ENCODE measurements at places on chromosomes 2 and 18. TPM values are rescaled to one million over a fixed set of nuclear protein-coding genes. Genes with fewer than 3 reads are reported as not detected.

DNA sequence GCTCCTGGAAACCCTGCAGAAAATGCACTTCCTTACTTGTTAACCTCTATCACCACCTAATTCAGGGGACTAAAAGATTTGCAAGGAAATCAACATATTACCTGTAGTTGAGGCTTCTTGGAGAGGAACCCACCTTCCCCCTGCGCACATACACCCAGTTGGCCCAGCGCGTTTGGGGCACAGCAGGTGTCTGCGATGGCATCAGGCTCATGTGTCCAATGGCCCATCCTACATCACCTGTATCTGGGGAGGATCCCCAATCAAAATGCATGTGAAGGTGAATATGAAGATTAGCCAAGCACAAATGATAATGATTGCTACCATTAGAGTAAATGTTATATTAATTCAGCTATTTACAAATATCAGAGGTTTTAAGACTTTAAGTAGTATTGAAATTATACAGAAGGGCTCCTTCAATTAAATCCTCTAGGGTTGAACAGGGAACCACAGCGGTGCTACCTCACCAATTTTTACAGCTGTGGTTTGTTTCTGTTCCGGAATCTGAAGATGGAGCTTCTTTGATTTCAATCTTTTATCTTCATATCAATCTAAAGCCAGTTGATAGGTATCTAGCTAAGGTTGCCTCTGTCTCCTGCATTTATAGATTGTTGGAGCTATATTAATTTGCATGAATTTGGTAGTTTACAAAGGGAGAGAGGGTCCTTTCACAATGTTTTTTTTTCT, 486.0 kb downstream of the RNF144A start:
- H3K4me1 ChIP-seq, result peaks cover 9% of the 10 kb centered on the region
- H3K4me3 ChIP-seq, result no peak overlapping the region
- H3K27ac ChIP-seq, result no peak overlapping the region
- H3K27me3 ChIP-seq, result peaks cover 4% of the 10 kb centered on the region

DNA sequence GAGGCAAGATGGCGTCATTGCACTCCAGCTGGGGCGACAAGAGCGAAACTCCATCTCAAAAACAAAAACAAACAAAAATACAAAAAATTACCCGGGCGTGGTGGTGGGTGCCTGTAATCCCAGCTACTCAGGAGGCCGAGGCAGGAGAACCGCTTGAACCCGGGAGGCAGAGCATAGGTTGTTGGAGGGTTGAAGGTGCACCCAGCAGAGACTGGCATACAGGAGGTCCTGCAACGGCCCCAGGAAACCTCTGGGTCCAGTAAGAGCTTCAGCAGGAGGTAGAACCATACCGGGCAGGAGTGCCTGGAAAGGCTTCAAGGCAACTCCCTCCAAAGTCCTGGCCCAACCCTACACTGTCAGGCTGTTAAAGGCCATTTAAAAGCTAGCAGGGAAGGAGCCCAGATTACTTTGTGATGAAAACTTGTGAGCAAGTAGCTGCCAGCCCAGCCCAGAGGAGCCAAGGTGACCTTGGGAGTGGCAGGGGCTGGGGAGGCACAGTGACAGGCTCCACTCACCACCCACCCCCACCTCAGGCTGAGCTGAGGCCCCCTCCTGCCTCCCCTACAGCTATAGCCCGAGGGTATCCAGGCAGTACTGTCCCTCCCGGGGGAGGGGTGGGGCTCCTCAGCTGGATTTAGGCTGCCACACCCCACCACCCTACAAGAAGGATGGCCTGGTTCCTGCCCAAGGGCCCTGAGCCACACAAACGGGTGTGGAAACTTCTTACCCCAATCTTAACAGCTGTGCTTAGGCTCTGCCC, 28.1 kb downstream of the TFCP2L1 start:
- DNase-seq, result no peak
- no peaks in the 10 kb centered on the region for H3K27me3 ChIP-seq
- H3K4me3 ChIP-seq, result no peak overlapping the region
- no peaks in the 10 kb centered on the region for H3K4me1 ChIP-seq

RMND5A gene
- total RNA-seq, result 20.5 TPM

DNA sequence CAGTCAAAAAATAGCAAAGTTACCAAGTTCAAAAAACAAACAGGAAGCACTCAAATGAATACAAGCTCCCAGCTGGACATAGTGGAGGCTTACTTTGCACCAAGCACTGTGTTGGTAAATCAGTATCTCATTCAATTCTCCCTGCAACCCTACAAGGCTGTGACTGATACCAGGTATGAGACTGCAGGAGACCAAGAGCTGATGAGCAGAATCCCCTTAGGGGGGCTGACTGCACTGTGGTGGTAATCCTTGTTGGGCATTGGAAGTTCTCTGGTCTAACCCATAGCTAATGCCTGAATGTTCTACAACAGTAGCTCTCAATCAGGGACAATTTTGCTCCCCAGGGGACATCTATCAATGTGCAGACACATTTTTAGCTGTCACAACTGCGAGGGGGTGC, 26.0 kb downstream of the CDH2 start:
- no peak overlapping the region for H3K27ac ChIP-seq
- H3K4me3 ChIP-seq, result no peak overlapping the region
- no peaks in the 10 kb centered on the region for H3K27me3 ChIP-seq
- no peaks in the 10 kb centered on the region for H3K4me1 ChIP-seq
- DNase-seq, result no peak
- H3K36me3 ChIP-seq, result no peaks in the 10 kb centered on the region

- no peak for DNase-seq
- H3K27me3 ChIP-seq, result no peaks in the 10 kb centered on the region
- H3K36me3 ChIP-seq, result no peaks in the 10 kb centered on the region
These were observed 114.4 kb upstream of the DTNA start for GRCh38 chr18:34595690-34596089.

DNA sequence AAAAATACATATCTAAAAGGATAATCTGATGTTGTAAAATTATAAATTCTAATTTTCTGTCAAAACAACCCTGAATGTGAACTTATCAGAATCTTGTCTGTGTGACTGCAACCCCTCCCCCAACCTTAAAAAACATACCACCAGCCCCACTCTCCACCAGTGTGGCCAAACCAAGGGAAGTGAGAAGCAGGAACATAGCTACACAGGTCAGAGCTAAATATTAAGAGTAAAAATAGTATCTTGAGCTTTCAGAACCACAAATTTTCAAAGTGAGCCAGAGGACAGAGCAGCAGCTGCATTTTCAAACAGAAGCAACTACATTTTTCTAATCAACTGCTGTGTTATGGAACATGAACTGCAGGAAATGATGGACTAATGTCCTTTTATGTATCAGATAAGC, 156.7 kb downstream of the SLC4A10 start:
- no peaks in the 10 kb centered on the region for H3K36me3 ChIP-seq
- H3K4me1 ChIP-seq, result no peaks in the 10 kb centered on the region
- H3K27ac ChIP-seq, result no peak overlapping the region
- no peak for DNase-seq
- no peaks in the 10 kb centered on the region for H3K27me3 ChIP-seq

- no peak for DNase-seq
- peaks cover 6% of the 10 kb centered on the region for H3K4me1 ChIP-seq
- no peaks in the 10 kb centered on the region for H3K27me3 ChIP-seq
These were observed 6.0 kb downstream of the DDX18 start for GRCh38 chr2:117820444-117820843.

TCF23 gene
- total RNA-seq, result not detected

DNA sequence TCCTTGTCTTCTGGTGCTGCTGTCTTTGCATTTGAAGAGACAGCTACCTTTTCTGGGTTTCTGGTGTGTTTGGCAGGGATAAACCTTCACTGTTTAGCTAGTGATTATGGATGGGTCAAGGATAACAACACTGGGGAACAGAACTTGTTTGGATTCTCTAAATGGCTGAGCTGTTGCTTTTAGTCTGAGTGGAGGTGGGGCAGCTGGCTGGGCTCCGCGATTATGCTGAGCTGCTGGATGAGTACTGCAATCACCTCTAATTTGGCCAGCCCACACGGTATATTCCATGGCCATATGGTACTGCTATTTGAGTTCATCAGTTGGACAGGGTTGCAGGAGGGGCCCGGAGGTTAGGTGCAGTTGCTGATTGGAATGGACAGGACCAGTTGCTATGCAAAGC, 361.6 kb upstream of the TFPI start:
- no peaks in the 10 kb centered on the region for H3K4me1 ChIP-seq
- H3K27me3 ChIP-seq, result no peaks in the 10 kb centered on the region
- no peaks in the 10 kb centered on the region for H3K36me3 ChIP-seq
- no peak overlapping the region for H3K4me3 ChIP-seq

DNA sequence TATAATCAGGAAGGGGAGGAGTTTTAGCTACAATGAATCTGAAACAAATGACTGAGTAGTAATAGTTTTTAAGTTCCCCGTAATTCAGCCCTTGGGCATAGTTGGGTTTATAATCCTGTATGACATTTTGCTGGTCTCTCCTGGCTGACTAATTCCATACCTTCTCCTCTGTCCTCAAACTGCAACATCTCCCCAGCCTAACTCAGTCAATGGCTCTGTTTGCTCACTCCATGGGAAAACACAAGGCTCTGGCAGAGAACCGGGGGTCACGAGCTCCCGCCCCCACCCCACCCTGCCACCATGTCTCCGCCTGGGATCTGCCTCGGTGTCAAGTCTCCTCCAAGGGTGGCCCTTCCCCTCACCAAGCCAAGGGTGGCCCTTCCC, 168.6 kb downstream of the HDAC4 start:
- peaks cover 11% of the 10 kb centered on the region for H3K36me3 ChIP-seq
- H3K4me1 ChIP-seq, result peaks cover 64% of the 10 kb centered on the region
- H3K27me3 ChIP-seq, result no peaks in the 10 kb centered on the region
- H3K27ac ChIP-seq, result peak overlapping the region; percentile 47

GRCh38 chr2:111121028-111121827, 514 bp downstream of the BCL2L11 start:
- peak; percentile 69 for DNase-seq
- peaks cover 17% of the 10 kb centered on the region for H3K36me3 ChIP-seq

FBLN7 gene
- total RNA-seq, result 27.0 TPM
